ENCODE measurements at places on chromosomes 7 and 10. TPM values are rescaled to one million over a fixed set of nuclear protein-coding genes. Genes with fewer than 3 reads are reported as not detected.

Gene SHLD2
- 32.7 TPM for total RNA-seq

Gene ELMO1
- total RNA-seq, result 69.6 TPM

Gene ZSCAN21
- total RNA-seq, result 7.0 TPM

Gene SFTPA1
- total RNA-seq, result 0.48 TPM

GRCh38 chr10:4981722-4982471, 18.7 kb downstream of the AKR1C1 start:
- peak; percentile 25 for DNase-seq

DNA sequence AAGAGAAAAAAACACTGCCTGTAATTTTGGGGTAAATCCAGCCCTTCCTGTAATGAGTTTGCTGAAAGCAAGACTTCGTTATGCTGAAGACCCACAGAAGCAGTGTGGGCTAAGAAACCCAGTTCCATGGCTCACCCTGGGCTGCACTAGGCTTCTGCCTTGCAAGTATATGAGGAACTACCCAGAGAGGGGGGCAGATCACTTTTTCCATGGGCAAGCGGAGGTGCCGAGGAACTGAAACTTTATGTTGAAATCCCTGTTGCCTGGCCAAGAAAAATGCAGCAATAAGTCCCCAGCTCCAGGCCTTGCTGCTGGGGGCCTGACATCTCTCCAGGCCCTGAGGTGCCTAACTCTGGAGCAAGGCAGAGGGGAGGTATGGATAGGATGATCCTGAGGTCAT, 8.5 kb downstream of the RASSF4 start:
- DNase-seq, result peak; percentile 77

- no peak for DNase-seq
Observed at GRCh38 chr7:70726951-70727378, 405.0 kb upstream of the GALNT17 start.

DNA sequence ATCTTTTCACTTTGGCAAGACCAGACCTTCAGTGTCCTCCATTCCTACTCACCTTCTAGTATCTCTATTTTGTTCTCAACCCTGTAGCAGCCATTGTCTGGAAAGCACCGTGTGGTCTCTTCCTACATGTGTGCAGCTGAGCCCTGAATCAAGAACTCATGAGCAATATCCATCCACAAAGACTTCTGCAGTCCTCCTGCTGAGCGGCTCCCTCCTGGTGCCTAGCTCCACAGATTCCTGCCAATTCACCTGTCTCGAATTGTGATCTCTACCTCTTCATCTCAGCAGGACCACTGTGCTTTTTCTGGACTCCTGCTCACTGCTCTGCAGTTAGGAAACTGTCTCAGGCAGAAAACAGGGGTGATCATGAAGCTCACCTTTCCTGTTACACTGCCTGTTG, 118.8 kb downstream of the RELN start:
- DNase-seq, result no peak

- no peak for DNase-seq
Observed at GRCh38 chr10:75647675-75648074, 216.3 kb downstream of the LRMDA start.

- DNase-seq, result peak; percentile 89
Observed at GRCh38 chr7:154927624-154928125, 75.2 kb downstream of the PAXIP1 start.

- no peak for DNase-seq
Observed at GRCh38 chr7:30237271-30237695, 47.1 kb upstream of the ZNRF2 start.

DNA sequence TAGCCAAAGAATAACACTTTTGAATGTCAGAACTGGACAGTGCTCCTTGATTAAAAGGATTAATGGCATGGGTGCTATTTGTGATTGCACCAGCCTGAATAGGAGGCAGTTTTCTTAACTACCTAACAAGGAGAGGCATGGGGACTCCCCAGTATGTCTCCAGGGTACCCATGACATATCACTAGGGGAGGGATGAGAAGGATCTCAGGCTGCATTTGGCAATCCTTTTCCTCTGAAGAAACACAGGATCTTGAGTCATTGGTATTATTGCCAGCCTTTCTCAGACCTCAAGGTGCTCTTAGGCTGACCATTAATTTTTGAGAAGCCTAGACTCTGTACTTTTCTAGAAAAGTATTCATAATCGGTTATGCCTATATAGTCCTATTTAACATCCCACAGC, 77.5 kb upstream of the NPVF start:
- DNase-seq, result no peak

DNA sequence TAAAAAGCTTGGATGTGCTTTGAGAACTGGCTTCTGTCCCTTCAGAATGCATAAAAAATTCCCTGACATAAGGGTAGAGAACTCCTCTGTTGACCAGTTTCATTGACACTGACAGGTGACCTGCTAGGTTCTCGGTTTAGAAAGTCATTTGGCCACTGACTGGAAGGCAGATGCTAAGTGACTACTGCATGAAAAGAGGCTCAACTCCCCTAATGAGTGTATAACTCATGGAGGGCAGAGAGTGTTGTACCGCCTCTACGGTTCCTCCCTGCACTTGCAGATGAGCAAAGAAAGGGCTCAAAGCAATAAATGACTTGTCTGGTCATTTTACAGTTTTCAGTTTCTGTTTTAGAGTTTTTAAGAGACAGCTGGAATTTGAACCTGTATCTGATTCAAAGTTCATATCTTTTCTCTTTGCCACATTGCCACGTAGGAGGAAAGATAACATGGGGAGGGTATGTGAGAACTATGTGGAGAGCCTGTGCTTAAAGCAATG, 2.9 kb upstream of the FGL2 start:
- no peak for DNase-seq

DNA sequence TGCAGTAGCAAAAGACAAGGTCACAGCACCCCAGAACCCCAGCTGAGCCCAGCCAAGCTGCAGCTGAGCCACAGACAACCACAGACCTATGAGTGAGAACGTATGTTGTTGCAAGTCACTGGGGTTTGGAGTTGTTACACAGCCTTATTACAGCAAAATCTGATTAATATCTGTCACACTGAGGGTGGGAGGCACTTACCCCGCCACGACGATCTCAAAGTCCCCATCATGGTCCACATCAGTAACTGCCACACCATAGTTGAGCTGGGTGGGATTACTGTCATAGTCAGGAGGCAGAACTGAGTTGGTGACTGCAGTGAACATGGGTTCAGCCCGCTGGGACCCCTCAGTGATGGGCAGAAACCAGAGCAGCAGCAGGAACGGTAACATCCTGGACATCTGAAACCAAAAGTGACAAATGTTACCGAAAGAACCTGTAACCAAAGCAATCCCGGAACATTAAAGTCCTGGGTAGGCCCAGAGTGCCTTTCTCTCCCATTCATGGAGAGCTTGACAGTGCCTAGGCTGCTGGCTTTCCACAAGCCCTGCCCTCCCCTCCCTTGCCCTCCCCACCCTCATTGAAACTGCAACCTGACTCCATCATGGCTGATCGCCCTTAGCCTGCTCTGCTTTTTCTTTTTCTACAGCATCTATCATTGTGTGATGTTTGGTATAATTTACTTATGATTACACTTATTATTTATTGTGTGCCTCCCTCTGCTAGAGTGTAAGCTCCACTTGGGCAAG, 19.3 kb downstream of the CRTAC1 start:
- DNase-seq, result no peak

DNA sequence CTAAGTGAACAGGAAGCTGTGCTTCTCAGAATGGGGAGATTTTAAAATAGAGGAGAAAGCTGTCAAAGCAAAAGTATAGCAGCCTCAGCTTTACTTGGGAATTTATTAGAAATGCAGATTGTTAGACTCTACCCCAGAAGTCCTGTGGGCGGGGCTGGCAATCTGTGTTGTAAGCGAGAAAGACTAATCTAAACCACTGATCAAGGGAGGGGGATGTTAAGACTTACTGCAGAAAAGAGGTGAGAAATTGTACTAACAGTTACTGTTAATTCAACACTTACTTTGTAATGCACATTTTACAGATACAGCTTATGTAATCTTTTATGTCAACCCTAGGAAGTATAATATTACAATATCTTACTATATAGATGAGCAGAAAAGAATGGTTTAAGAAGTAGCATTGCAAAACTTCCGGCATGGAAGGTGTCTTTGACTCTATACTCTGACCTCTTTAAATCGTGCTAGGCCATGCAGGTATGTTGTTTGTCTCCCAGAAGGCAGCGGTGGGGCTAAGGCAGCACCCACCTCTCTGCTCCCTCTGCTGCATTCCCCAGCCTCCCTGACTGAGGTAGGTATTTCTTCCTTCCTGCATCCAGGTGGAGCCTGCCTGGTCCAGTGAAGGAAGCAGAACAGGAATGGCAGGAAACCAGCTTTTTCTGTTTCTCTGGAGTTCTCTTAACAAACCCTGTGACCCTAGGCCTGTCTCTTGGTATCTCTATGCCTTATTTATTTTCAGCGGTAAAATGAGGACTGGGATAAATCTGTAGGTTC, 462.2 kb downstream of the AUTS2 start:
- no peak for DNase-seq

- peak; percentile 71 for DNase-seq
Observed at GRCh38 chr7:2019711-2020511, 212.8 kb downstream of the MAD1L1 start.

- peak; percentile 55 for DNase-seq
Observed at GRCh38 chr7:41425926-41426325, 277.0 kb downstream of the INHBA start.

All from umbilical cord (tissue), 2 donors.